Activated naive CD4-positive, alpha-beta T cell treated with anti-CD3 and anti-CD28 coated beads for 36 hours (primary cell): ENCODE measurements at places on chromosomes 6 and 20. TPM values are rescaled to one million over a fixed set of nuclear protein-coding genes. Genes with fewer than 3 reads are reported as not detected.

- H3K4me3 ChIP-seq: no peak overlapping the region
- no peak for DNase-seq
- no peaks in the 10 kb centered on the region for H3K4me1 ChIP-seq
- no peak overlapping the region for H3K27ac ChIP-seq
- no peaks in the 10 kb centered on the region for H3K36me3 ChIP-seq
- H3K27me3 ChIP-seq: peaks cover 5% of the 10 kb centered on the region
These were observed 323.6 kb downstream of the UBE3D start for GRCh38 chr6:82741996-82742385.

GRCh38 chr20:40741507-40742106 lies 52.6 kb upstream of the MAFB start:
- no peaks in the 10 kb centered on the region for H3K4me1 ChIP-seq
- H3K4me3 ChIP-seq: no peak overlapping the region
- peak; percentile 60 for DNase-seq
- H3K27ac ChIP-seq: no peak overlapping the region
- peaks cover 7% of the 10 kb centered on the region for H3K27me3 ChIP-seq

The RAB22A gene
- total RNA-seq: 9.8 TPM

The CLDN20 gene
- not detected for total RNA-seq

The SGK2 gene
- total RNA-seq: 0.27 TPM
